Chondrocyte (in vitro differentiated cells): ENCODE measurements at places on chromosomes 12 and 14. TPM values are rescaled to one million over a fixed set of nuclear protein-coding genes. Genes with fewer than 3 reads are reported as not detected.
A peak's percentile ranks its signal among the peaks of the same experiment; 100 is the strongest.

Gene HOXC12
- total RNA-seq = not detected in 3 replicates

Gene ERP27
- total RNA-seq = 0.73 to 0.87 TPM (median 0.77 TPM) in 3 replicates

Gene CTSG
- total RNA-seq = not detected in 3 replicates

Gene CLMN
- total RNA-seq = 6.7 to 7.7 TPM (median 7.3 TPM) in 3 replicates

Gene WNT1
- total RNA-seq = not detected in 3 replicates

Gene SIX4
- total RNA-seq = 26.0 to 44.9 TPM (median 26.2 TPM) in 3 replicates

Gene TSPAN19
- not detected in 3 replicates for total RNA-seq

Gene PARP2
- total RNA-seq = 16.2 to 27.3 TPM (median 19.4 TPM) in 3 replicates

Gene DCD
- total RNA-seq = not detected in 3 replicates

Gene KIF5A
- 2.6 to 5.1 TPM (median 3.5 TPM) in 3 replicates for total RNA-seq

DNA sequence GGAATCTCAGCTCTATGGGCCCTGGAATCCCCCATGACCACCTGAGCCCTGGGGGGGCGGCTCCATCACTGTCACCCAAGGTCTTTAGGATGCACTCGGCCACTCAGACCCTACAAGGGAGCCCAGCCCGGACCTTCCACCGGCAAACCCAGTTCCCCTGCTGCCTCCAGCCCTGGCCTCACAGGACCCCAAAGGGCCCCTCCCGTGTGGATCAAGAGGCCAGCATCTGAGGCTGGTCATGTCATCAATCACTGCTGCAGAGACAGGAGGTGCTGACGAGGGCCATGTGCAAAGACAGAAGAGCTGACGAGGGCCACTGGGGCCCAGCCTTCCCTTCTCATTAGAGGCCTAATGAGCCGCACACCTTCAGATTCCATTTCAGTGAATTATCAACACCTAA is 39.0 kb upstream of the SFSWAP start:
- no peak overlapping the region for H3K4me3 ChIP-seq
- DNase-seq = no peak
- H3K27me3 ChIP-seq = peaks cover 27% of the 10 kb centered on the region
- H3K36me3 ChIP-seq = peaks cover 2% of the 10 kb centered on the region
- no peaks in the 10 kb centered on the region for H3K4me1 ChIP-seq

GRCh38 chr12:32197421-32197820 is 90.8 kb downstream of the BICD1 start:
- no peak overlapping the region for H3K27ac ChIP-seq
- peaks cover 14% of the 10 kb centered on the region for H3K36me3 ChIP-seq
- no peak for DNase-seq
- H3K4me3 ChIP-seq = no peak overlapping the region
- H3K27me3 ChIP-seq = no peaks in the 10 kb centered on the region

- H3K27ac ChIP-seq = no peak overlapping the region
- H3K27me3 ChIP-seq = peaks cover 2% of the 10 kb centered on the region
- peaks cover 1% of the 10 kb centered on the region for H3K36me3 ChIP-seq
These were observed 971.7 kb downstream of the FLRT2 start for GRCh38 chr14:86501611-86502010.

DNA sequence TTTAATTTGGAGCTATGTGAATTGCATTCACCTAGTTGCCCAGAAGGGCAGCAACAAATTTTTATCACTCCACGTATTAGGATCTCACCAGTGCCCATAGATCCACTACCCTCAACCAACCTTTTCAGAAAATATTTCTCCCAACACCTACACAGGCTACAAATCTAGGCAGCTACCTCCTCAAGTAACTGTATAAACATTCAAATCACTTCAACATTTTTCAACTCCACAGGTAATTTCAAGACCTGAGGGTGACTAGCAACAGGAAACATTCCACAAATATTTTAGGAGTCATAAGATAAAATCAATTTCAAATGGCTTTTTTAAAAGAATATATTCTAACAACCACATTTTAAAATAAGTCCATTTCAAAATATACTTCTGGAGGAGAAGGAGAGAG is 12.9 kb downstream of the PHLDA1 start:
- H3K27ac ChIP-seq = no peak overlapping the region
- no peaks in the 10 kb centered on the region for H3K36me3 ChIP-seq
- no peak for DNase-seq
- H3K27me3 ChIP-seq = no peaks in the 10 kb centered on the region
- H3K4me1 ChIP-seq = peaks cover 29% of the 10 kb centered on the region

DNA sequence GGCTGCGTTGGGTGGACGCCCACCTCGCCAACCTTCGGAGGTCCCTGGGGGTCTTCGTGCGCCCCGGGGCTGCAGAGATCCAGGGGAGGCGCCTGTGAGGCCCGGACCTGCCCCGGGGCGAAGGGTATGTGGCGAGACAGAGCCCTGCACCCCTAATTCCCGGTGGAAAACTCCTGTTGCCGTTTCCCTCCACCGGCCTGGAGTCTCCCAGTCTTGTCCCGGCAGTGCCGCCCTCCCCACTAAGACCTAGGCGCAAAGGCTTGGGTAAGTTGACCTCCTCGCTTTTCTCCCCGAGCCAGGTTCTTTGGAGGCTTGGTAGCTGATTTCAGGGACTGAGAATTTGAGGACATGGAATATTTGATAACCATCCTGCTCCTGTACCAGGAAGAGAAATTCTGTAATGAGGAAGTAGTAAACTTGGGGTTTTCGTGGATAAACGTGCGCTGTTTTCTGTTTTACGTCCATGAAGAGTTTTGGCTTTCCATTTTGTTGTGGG is 530 bp downstream of the APAF1 start:
- peak; percentile 91 for DNase-seq
- H3K27me3 ChIP-seq = no peaks in the 10 kb centered on the region
- H3K4me1 ChIP-seq = peaks cover 50% of the 10 kb centered on the region
- H3K27ac ChIP-seq = peak overlapping the region; percentile 88

- H3K27me3 ChIP-seq = no peaks in the 10 kb centered on the region
- H3K27ac ChIP-seq = no peak overlapping the region
These were observed 994.7 kb downstream of the VRK1 start for GRCh38 chr14:97791906-97792305.

GRCh38 chr12:122057007-122057735 is 21.4 kb upstream of the MLXIP start:
- DNase-seq = no peak
- H3K27me3 ChIP-seq = no peaks in the 10 kb centered on the region
- no peak overlapping the region for H3K27ac ChIP-seq
- no peak overlapping the region for H3K4me3 ChIP-seq
- peaks cover 11% of the 10 kb centered on the region for H3K36me3 ChIP-seq
- H3K4me1 ChIP-seq = peaks cover 12% of the 10 kb centered on the region

GRCh38 chr14:98280436-98280835 is 991.6 kb downstream of the BCL11B start:
- H3K4me1 ChIP-seq = no peaks in the 10 kb centered on the region
- no peaks in the 10 kb centered on the region for H3K27me3 ChIP-seq

GRCh38 chr12:23049180-23049579 is 424.2 kb downstream of the ETNK1 start:
- DNase-seq = no peak
- H3K4me1 ChIP-seq = no peaks in the 10 kb centered on the region
- H3K27ac ChIP-seq = no peak overlapping the region
- H3K36me3 ChIP-seq = peaks cover 3% of the 10 kb centered on the region
- H3K27me3 ChIP-seq = no peaks in the 10 kb centered on the region

GRCh38 chr14:32728976-32729375 is 209.7 kb upstream of the NPAS3 start:
- H3K27me3 ChIP-seq = no peaks in the 10 kb centered on the region
- H3K27ac ChIP-seq = no peak overlapping the region
- H3K36me3 ChIP-seq = no peaks in the 10 kb centered on the region
- H3K4me3 ChIP-seq = no peak overlapping the region
- H3K4me1 ChIP-seq = peaks cover 20% of the 10 kb centered on the region

GRCh38 chr12:90945070-90945649 is 9.8 kb downstream of the CCER1 start:
- H3K27me3 ChIP-seq = no peaks in the 10 kb centered on the region
- no peak for DNase-seq
- no peak overlapping the region for H3K27ac ChIP-seq

DNA sequence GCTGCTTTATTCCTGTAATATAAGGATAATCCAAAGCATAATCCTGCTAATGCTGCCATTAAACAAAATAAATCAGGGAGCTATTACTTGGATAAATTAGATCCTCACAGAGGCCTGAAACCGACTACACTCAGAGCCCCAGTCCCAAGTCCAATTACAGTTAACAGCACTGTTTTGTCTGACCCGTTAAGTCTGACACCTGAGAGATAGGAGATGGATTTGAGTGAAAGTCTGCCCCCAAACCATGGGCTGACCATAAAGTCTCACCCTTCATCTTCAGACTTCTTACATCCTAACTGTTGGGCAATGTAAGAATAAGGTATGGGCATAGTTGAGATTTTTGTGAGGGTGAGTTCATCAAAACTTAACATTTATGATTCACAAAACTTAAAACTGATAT is 181.7 kb downstream of the PLCZ1 start:
- no peak overlapping the region for H3K27ac ChIP-seq
- no peaks in the 10 kb centered on the region for H3K27me3 ChIP-seq
- no peaks in the 10 kb centered on the region for H3K4me1 ChIP-seq
- DNase-seq = no peak

- peaks cover under 1% of the 10 kb centered on the region for H3K36me3 ChIP-seq
- H3K27ac ChIP-seq = no peak overlapping the region
- H3K4me3 ChIP-seq = no peak overlapping the region
- no peak for DNase-seq
- no peaks in the 10 kb centered on the region for H3K27me3 ChIP-seq
These were observed 155.5 kb downstream of the ZFP36L1 start for GRCh38 chr14:68637106-68638021.

- DNase-seq = no peak
- H3K4me3 ChIP-seq = no peak overlapping the region
- no peaks in the 10 kb centered on the region for H3K27me3 ChIP-seq
These were observed 41.6 kb downstream of the DAD1 start for GRCh38 chr14:22547313-22547947.

GRCh38 chr12:82660541-82661325 is 26.0 kb upstream of the TMTC2 start:
- peaks cover 2% of the 10 kb centered on the region for H3K27me3 ChIP-seq
- DNase-seq = no peak
- H3K27ac ChIP-seq = no peak overlapping the region
- H3K4me1 ChIP-seq = no peaks in the 10 kb centered on the region
- H3K4me3 ChIP-seq = no peak overlapping the region
- no peaks in the 10 kb centered on the region for H3K36me3 ChIP-seq

GRCh38 chr14:91466192-91466591 is 43.9 kb downstream of the PPP4R3A start:
- H3K4me3 ChIP-seq = no peak overlapping the region
- H3K4me1 ChIP-seq = peaks cover 4% of the 10 kb centered on the region
- H3K27ac ChIP-seq = no peak overlapping the region
- peaks cover 42% of the 10 kb centered on the region for H3K36me3 ChIP-seq

GRCh38 chr14:88327497-88327896 is 4.4 kb upstream of the KCNK10 start:
- DNase-seq = no peak
- H3K27ac ChIP-seq = no peak overlapping the region
- H3K27me3 ChIP-seq = peaks cover 64% of the 10 kb centered on the region

- H3K27ac ChIP-seq = no peak overlapping the region
- DNase-seq = no peak
- H3K27me3 ChIP-seq = no peaks in the 10 kb centered on the region
- H3K4me1 ChIP-seq = peaks cover 2% of the 10 kb centered on the region
- H3K36me3 ChIP-seq = peaks cover 8% of the 10 kb centered on the region
- H3K4me3 ChIP-seq = no peak overlapping the region
These were observed 19.4 kb downstream of the COA8 start for GRCh38 chr14:103581954-103582703.

DNA sequence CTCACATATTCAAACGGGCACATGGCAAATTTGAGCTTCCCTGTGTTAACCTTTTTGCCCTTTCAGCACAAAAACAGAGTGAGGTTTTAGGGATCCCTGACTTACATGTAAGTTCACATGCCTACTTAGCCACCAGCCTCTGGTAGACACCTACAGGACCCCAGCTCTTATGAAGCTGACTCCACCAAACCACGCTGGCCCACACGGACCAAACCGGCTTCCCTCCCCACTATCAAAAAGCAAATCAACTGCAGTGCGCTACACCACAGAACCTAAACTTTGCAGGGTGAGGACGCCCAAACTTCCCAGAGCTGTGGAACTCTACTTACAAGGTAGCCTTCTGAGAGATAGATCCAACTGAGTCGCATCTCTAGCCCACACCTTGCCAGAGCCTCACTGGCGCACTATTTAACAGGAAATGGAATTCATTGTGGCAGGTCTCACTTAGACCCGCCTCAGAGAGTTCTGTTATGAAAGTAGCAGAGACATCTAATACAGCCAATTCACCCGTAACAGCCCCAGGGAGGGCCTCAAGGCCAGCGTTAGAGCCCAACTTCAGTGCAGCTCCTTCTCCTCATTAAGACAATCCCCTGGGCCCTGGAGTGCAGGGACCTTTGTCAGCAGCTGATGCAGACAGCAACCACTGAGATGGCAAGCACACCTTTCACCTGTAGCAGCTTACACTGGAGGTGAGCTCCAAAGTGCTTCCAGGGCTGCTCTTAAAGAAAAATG is 49.2 kb downstream of the SH2B3 start:
- peaks cover 17% of the 10 kb centered on the region for H3K36me3 ChIP-seq
- DNase-seq = no peak
- peak overlapping the region; percentile 78 for H3K27ac ChIP-seq
- H3K4me1 ChIP-seq = peaks cover 32% of the 10 kb centered on the region
- no peaks in the 10 kb centered on the region for H3K27me3 ChIP-seq
- no peak overlapping the region for H3K4me3 ChIP-seq

DNA sequence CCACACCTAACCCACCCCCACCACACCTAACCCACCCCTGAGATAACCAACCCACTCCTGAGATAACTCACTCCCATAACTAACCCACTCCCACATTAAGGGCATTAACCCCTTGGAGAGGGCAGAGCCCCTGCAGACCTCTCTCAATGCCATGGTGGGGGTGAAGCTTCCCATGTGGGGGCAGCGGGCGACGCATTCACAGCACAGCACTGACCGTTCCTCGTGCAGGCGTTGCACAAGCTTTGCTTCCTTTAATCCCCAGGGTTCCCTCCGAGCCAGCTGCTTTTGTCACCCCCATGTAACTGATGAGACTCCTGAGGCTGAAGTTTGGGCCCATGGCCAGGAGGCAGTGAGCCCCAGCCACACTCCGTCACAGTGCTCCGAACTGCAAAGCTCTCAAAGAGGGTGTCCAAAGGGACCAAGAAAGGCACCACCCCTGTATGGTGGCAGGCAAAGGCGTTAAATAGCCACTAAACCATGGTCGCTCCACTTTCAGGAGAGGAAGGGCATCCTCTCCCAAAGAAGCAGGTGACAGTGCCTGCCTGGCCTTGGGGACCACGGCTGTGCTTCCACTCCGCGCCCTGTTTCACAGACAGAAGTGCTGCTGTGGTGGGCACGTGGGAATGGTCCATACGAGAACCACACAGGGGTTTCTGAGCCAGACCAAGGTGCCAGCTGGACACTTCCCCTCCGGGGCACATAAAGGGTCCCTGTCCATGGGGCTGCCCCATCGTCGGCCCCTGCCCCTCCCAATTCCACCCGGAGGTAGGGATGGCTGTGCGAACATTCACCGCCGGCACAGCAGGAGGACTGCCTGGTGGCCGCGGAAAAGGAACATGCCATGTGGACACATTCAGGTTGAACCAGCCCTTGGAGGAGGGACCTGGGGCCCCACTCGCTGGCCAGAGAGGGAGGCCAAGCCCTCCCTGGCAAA is 28.3 kb downstream of the GALNT9 start:
- H3K36me3 ChIP-seq = no peaks in the 10 kb centered on the region
- DNase-seq = peak; percentile 80
- no peaks in the 10 kb centered on the region for H3K4me1 ChIP-seq
- no peak overlapping the region for H3K4me3 ChIP-seq
